ENCODE measurements at places on chromosomes 1 and 21. TPM values are rescaled to one million over a fixed set of nuclear protein-coding genes. Genes with fewer than 3 reads are reported as not detected.

Gene PTPN7
- not detected for polyA plus RNA-seq

Gene FMO1
- not detected for polyA plus RNA-seq

Gene SH2D1B
- polyA plus RNA-seq, result 0.03 TPM

Gene KLF18
- polyA plus RNA-seq, result not detected

Gene OR2C3
- polyA plus RNA-seq, result not detected

Gene SFPQ
- 121 TPM for polyA plus RNA-seq
